ENCODE measurements at places on chromosomes 2 and 18. TPM values are rescaled to one million over a fixed set of nuclear protein-coding genes. Genes with fewer than 3 reads are reported as not detected.
A peak's percentile ranks its signal among the peaks of the same experiment; 100 is the strongest.

TMEM198 gene
- 3.8 TPM for total RNA-seq

C2orf78 gene
- total RNA-seq, result not detected

- no peak overlapping the region for H3K27ac ChIP-seq
- H3K36me3 ChIP-seq, result no peaks in the 10 kb centered on the region
- H3K4me1 ChIP-seq, result no peaks in the 10 kb centered on the region
- DNase-seq, result peak; percentile 26
- no peak overlapping the region for H3K4me3 ChIP-seq
These were observed 17.5 kb upstream of the TMEM163 start for GRCh38 chr2:134736167-134736880.

SANBR gene
- 5.3 TPM for total RNA-seq

SLC16A14 gene
- 2.6 TPM for total RNA-seq

- no peak overlapping the region for H3K4me3 ChIP-seq
- H3K27ac ChIP-seq, result no peak overlapping the region
- peaks cover 20% of the 10 kb centered on the region for H3K36me3 ChIP-seq
- H3K4me1 ChIP-seq, result no peaks in the 10 kb centered on the region
- no peaks in the 10 kb centered on the region for H3K27me3 ChIP-seq
- no peak for DNase-seq
These were observed 80.7 kb downstream of the SLC39A10 start for GRCh38 chr2:195737511-195738325.

DNA sequence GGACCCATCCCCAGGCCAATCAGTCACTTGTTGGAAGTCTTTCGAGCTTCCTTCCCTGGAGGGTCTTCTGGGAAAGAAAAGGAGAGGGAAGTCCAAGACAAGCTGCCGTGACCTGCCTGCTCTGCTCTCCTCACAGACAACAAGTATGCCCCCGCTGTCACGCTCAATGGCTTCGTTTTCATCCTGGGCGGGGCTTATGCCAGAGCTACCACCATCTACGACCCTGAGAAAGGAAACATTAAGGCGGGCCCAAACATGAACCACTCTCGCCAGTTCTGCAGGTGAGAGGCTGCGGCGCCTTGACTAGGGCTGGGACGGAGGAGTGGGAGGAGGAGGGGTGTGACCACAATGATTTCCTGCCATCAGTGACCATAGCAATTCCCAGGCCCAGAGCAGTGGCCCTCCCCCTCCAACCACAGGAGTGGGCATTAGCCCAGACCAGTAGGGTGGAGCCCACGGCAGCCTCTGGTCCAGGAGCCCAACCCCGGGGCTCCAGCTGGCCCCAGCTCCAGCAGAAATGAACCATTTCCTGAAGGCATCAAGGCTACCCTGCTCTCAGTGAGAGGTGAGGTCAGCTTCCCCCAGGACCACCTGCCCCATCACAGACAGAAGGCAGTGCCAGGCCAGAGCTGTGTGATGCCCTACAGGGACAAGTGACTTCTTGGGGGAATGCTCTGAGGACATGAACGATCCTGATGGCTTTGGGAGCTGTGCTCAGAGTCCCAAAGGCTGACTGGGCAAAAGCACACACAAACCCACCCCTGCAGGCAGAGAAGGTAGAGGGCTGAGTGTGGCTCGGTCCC is 223.1 kb downstream of the ATAD2B start:
- DNase-seq, result no peak
- H3K27ac ChIP-seq, result no peak overlapping the region
- H3K27me3 ChIP-seq, result no peaks in the 10 kb centered on the region
- peaks cover 31% of the 10 kb centered on the region for H3K4me1 ChIP-seq

DNA sequence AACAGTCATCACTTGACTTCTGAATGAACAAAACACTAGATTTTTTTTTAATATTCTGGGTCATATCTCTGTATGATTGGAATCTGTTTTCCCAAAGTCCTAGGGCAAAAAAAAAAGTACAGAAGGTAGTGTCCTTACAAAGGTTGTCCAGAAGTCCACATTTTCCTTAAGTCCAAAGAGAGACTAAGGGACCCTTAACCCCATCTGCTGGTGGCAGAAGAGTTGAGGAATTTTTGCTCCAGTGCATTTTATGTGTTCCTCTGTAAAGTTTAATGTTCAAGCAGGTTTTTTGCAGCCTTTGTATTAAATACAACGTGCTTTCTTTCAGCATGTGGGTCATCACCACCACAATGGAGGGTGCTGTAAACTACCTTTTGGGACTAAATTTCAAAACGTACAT is 215.9 kb downstream of the SP3 start:
- H3K27me3 ChIP-seq, result no peaks in the 10 kb centered on the region
- DNase-seq, result no peak
- no peaks in the 10 kb centered on the region for H3K4me1 ChIP-seq
- no peaks in the 10 kb centered on the region for H3K36me3 ChIP-seq

DNA sequence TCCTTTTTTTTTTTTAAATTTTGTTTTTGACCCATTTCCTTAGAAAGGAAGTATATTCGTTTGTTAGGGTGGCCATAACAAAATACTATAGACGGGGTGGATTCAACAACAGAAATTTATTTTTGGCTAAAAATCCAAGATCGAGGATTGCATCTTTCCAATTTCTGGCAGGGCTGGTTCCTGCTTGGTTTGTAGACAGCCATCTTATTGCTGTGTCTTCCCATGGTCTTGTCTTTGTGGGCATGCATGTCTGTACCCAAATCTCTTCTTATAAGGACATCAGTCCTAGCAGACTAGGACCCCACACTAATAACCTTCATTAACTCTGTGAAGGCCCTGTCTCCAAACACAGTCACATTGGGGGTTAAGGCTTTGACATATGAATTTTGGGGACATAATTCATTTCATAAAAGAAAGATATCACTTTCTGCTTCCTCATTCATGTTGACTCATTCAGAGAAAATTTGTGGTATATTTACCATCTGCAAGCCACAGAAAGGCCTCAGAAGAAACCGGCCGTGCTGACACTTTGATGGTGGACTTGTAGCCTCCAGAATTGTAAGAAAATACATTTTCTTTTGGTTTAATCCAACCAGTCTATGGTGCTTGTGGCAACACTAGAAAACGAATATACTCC is 262.1 kb downstream of the LPIN1 start:
- no peaks in the 10 kb centered on the region for H3K27me3 ChIP-seq
- no peaks in the 10 kb centered on the region for H3K36me3 ChIP-seq
- no peak overlapping the region for H3K27ac ChIP-seq
- H3K4me1 ChIP-seq, result peaks cover 7% of the 10 kb centered on the region
- no peak for DNase-seq

RASGRP3 gene
- total RNA-seq, result 10.6 TPM

GRCh38 chr2:232382331-232383225 is 4.0 kb downstream of the ALPP start:
- DNase-seq, result no peak
- no peaks in the 10 kb centered on the region for H3K36me3 ChIP-seq
- no peak overlapping the region for H3K4me3 ChIP-seq
- H3K27me3 ChIP-seq, result peaks cover 27% of the 10 kb centered on the region
- peaks cover 15% of the 10 kb centered on the region for H3K4me1 ChIP-seq

DNA sequence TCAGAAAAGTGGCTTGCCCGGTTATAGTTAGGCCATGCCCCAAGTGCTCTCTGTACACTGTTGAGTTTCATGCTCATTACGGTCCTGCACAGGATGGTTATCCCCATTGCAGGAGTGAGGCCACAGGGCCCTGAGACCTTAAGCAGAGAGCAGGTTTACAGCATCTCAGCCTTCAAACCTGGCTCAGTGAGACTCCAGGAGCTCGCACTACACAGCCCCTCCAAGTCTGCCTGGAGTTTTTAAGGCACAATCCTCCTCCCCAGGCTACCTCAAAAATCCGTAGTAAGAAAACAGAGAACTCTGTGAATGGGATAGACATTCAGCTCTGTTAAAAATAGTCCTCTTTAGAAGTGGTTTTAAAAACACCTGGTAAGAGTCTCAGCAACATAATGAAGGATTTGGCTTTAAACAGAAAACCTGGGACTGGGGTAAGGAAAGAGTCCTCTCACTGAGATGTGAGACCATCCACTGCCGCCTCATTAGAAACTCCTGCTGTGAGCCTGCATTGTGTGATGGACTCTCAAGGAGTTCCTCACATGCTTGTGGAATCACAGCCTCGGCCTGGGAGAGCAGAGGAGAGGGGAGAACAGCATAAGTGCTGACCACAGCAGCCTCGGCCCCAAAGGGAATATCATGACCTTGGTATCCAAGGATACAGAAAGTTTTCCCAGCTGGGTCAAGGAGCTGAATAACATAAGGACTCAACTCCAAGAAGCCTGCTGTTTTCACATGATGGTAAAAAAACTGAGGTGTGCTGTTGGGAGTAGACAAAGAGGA is 214.8 kb downstream of the ATAD2B start:
- no peak for DNase-seq
- H3K36me3 ChIP-seq, result peaks cover 6% of the 10 kb centered on the region
- H3K4me3 ChIP-seq, result no peak overlapping the region

ERICH2 gene
- total RNA-seq, result not detected

DNA sequence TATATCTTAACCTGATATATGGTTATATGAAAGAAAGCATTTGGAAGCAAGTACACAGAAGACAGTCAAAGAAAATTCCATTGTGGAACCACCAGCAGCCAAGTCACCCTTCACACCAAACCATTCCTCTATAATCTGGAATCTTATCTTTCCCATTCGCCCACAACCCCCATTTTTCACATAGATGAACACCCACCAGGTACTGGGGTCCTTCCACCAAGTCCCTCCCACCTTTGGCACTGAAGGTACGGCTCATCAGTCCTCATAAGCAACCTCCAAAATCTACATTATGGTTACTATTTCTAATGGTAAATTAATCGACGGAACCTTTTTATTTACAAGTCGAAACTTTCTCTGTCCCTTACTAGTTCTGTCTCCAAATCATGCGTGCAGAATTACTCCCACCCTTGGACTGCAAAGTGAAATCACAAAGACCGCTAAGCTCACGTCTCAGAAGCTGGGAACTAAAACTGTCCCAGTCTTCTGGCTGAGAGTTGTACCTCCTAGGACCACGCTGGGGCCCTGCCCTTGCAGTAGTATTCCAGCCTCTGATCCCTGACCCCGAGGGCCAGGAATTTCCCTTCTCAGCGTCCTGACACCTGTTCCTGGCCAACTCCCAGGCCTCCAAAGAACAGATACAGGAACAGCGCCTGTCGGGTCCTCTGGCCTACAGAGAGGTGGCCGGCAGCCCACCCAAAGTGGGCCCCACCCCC is 702 bp downstream of the OLA1 start:
- no peaks in the 10 kb centered on the region for H3K27me3 ChIP-seq
- peaks cover 19% of the 10 kb centered on the region for H3K4me1 ChIP-seq
- peaks cover 10% of the 10 kb centered on the region for H3K36me3 ChIP-seq
- peak overlapping the region; percentile 90 for H3K4me3 ChIP-seq

IL36A gene
- not detected for total RNA-seq

SCYGR4 gene
- total RNA-seq, result not detected

DNA sequence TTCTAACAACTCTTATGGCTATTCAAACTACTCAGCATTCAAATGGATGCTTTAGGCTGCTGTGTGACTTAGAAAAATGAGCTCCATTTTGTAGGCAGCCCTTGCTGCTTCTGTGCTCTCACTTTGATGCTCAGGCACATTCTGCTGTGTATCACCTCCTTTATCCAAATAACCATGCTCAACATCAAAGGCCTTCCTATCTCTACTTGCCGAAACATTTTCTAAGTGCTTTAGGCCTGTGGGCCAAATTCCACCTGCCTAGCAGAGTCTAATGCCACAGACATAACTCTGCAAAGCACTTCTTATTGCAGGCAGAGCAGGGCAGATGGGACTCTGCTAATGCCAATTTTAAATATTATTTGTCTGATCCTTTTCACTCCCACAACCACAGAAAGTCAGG is 397.4 kb downstream of the RND3 start:
- no peaks in the 10 kb centered on the region for H3K36me3 ChIP-seq
- H3K4me3 ChIP-seq, result no peak overlapping the region
- H3K27ac ChIP-seq, result no peak overlapping the region

CCDC85A gene
- 5.8 TPM for total RNA-seq

ASIC4 gene
- not detected for total RNA-seq

DNA sequence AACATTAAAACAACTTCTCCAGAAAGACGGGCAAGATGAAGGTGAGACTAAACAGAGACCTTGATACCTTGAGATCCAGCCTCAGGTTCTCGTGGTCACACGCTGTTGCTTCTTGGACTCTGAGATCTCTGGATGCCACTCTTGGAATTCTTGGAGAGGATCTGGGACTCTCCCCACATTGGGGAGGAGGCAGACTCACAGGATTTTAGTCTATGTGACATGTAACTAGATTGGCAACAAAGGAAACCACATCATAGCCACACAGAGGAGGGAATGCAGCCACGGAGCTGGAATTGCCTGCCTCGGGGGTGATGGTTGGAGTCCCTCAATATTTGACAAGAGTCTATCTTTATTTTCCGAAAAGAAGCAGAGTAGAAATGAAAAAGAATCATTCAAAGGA is 78.8 kb upstream of the IGFBP5 start:
- H3K4me3 ChIP-seq, result no peak overlapping the region
- no peak overlapping the region for H3K27ac ChIP-seq
- peaks cover 13% of the 10 kb centered on the region for H3K4me1 ChIP-seq
- no peak for DNase-seq
- H3K27me3 ChIP-seq, result no peaks in the 10 kb centered on the region
- no peaks in the 10 kb centered on the region for H3K36me3 ChIP-seq
